ENCODE measurements at places on chromosomes 16 and 17.

DNA sequence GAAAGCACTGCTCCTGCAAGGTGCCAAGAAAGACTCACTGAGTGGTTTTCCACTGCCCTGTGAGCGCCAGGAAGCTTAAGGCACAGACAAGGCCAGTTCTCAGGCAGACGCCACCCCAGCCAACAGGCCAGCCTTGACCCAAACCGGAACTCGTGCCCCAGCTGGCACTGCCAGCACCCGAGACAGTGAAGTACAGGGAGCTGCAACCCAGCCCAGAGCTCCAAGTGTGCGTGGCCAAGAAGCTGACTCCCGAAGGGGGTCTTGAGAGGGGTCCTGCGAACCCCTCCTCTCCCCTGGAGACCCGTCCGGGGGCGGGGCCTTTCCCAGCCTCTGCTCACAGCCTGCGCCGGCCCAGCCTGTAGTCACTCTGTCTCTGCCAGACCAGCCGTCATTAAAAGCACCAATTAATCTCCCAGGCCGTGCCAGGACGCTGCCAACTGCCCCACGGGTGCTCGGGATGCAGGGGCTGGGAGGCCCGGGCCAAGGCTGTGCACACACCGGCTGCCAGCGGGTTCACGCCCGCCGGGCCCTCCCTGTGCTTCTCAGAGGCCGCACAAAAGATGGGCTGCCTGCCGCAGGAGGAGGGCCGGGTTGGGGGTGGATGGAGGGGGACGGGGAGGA is 4.4 kb upstream of the SOX8 start:
- no peak for DNase-seq

GRCh38 chr16:20726661-20727060 is 15.0 kb downstream of the THUMPD1 start:
- no peak for DNase-seq

DNA sequence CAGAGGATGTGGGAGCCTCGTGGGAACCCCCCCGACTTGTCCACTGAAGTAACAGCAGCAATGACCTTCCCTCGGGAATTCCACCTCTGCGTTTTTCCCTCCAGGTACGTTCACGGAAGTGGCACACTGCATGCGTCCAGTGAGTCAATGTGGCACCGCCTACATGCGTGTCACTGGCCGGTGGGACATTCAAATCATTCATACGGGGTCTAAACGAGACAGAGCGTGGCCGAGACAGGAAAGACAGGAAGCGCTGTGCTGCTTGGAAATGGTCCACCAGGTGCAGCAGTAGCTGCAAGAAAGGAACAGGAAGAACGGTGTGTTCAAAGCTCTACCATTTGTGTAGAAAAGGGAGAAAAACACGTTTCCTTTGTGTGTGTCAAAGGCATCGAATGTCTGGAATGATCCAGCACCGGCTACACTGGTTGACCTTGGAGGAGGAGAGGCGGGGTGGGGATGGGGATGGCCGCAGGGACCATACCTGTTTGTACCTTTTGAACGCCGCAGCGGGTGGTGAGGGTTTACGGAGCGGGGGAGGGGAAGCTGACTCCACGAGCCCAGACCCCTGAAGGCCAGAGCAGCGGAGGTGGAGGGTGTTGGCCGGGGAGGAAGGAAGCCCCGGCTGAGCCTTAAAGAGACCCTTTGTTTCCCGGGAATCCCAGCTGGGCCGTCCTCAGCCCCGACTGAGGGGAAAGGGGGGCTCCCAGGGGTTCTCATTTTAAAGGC is 1.7 kb upstream of the PGAP6 start:
- DNase-seq, result no peak

DNA sequence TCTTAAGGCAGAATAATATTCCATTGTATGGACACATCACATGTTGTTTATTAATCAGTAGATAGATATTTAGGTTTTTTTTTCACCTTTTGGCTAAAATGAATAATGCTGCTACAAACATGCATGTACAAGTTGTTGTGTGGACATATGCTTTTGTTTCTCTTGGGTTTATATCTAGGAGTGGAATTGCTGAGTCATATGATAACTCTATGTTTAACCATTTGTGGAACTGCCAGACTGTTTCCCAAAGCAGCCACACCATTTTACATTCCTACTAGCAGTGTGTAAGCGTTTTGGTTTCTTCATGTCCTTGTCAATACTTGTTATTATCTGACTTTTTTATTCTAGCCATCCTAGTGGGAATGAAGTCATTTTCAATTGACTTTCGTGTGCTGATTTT is 21.3 kb downstream of the CYLD start:
- no peak for DNase-seq

GRCh38 chr16:85718682-85719081 is 29.9 kb upstream of the GINS2 start:
- DNase-seq, result no peak

DNA sequence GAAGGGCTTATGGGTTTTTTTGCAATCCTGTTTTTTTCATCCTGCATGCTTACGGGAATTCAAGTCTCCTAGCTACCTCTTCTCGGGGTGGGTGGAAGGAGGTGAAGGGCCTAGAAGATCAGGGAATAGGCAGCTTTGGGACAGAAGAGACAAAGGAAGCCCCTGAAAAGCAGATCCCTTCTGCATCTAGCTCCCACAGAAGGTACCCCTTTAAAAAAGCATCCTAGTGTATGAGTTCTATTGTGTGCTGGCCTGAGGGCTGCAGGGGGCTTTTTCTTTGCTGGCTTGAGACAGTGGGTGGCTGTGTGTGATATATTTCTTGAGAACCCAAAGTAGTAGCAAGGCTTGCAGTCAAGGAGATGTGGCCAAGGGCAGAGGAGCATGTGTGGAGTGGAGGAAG is 330.5 kb downstream of the MAF start:
- no peak for DNase-seq

- DNase-seq, result no peak
Observed at GRCh38 chr16:16073891-16074881, 124.8 kb downstream of the ABCC1 start.

DNA sequence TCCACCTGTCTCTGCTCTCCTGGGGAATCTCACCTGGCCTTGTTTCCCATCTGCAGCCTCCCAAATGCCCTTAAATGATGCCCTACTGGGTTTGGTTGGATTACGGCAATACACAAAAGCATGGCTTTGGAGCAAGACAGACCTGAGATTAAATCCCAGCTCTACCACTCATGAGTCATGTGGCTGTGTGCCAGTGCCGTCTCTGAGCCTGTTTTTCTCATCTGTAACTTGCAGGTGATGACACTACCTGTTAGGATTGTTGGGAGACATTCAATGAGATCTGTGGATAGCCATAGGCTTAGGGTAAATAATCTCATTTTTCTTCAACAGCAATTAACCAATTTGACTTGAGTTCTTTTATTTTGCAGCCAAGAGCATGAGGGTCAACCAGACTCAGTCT is 240.3 kb downstream of the MAF start:
- DNase-seq, result no peak

DNA sequence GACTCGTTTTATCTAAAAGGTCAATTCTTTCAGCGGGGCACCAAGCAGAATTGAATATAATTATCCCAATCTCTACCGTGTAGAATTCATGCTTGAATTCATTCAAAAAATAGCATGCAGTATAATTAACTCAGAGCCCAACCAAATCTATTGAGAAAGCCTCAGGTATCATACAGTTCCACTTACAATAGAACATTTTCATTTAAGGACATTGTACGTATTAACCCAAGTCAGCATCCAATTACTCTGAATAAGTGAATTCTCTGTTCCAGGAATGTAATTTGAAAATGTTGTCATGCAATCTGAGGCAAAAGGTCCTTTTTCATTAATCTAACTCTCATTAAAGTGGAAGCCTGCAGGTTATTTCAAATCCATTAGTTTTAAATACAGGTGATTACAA is 78.5 kb downstream of the SALL1 start:
- no peak for DNase-seq

DNA sequence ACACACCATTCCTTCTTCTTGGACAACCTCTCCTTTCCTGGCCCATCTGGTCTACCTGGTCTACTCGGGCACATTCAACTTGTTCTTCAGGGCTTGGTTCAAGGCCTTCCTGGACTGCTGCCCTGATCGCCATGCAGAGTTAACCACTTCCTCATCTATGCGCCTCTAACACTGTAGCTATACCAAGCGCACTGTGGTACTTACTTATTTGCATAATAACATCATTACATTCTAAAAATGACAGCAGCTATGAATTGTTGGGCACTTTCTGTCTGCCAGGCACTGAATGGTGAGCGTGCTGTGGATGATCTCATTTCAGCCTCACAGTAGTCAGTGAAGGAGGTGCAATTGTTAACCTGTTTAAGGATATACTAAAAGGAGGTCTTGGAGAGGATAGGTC is 66.9 kb upstream of the SDK2 start:
- no peak for DNase-seq

DNA sequence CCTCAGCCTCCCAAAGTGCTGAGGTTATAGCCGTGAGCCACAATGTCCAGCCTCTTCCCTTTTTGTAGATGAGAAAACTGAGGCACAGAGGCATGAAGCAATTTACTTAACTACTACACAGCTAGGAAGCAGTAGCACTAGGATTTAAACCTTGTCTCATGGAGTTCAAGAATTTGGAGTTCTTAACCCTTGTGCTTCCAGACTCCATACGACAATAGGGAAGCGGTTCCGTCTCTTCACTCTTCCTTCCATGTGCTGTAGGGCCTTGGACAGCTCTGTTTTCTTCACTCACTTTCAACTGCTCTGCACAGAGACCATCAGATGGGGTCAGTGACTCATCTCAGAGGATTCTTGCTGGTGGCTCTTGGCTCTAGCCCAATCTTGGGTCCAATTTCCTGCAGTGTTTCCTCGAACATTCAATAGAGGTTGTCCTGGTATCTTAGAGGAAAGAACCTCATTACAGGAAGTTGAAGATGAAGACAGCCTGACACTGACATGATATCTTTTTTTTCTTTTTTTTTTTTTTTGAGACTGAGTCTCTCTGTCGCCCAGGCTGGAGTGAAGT is 19.3 kb downstream of the ITGAL start:
- DNase-seq, result no peak

GRCh38 chr17:82882715-82883418 is 43.0 kb upstream of the ZNF750 start:
- peak; percentile 46 for DNase-seq

GRCh38 chr16:71572497-71573116 is 4.3 kb downstream of the TAT start:
- DNase-seq, result no peak

- DNase-seq, result no peak
Observed at GRCh38 chr17:17770632-17771044, 66.1 kb downstream of the SREBF1 start.
